ENCODE measurements at places on chromosomes 1 and 21.
A peak's percentile ranks its signal among the peaks of the same experiment; 100 is the strongest.

DNA sequence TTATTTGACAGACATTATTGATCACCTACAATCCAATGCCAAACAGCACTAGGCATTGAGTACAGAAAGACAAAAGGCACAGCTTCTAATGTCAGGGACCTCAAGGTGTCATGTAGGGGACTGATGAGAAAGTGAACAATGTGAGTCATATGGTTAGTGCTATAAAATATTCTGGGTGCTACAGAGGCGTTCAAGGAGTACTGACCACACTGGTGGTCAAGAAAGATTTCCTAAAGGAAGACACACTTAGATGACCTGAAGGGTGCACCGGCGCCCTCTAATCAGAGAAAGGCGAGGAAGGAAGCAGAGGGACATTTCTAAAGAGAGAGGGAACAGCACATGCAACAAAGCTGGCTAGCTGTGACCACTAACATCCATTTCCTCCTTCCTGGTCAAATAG, 64.9 kb upstream of the F3 start:
- DNase-seq, result no peak

DNA sequence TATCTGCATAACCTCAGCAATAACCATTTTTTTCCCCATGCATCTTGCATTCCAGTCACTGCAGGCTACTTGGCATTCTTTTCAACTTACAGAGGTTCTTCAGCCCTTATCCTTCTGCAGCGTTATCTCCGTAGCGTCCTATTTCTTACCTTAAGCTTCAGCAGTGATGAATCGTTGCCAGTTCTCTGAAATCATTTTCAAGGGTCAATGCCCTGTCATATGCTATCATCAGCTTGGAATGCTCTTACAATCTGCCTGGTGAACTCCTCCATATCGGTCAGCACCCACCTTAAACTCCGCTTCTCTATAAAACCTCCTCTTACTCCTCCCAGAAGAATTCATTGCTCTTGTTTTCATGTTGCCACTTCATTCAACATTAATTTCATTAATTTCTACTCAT, 105.1 kb upstream of the DPH5 start:
- DNase-seq, result peak; percentile 15

DNA sequence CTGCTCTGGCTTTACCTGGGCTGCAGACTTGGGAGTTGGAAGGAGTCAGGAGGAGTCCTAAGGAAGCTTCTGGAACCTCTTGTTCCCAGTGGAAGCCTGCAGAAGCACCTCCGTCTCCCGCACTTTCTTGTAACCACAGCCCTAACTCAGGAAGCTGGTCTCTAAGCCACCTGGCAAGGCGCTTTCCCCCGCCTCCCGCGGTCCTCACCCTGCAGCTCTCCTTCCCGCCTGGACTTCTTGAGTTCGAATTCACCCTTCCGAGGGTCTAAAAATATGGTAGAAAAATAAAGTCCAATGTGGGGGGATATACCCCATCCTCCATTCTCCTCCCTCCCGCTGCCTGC, 15.1 kb downstream of the PAX7 start:
- no peak for DNase-seq

GRCh38 chr1:90817399-90817798, 100.3 kb upstream of the BARHL2 start:
- no peak for DNase-seq

DNA sequence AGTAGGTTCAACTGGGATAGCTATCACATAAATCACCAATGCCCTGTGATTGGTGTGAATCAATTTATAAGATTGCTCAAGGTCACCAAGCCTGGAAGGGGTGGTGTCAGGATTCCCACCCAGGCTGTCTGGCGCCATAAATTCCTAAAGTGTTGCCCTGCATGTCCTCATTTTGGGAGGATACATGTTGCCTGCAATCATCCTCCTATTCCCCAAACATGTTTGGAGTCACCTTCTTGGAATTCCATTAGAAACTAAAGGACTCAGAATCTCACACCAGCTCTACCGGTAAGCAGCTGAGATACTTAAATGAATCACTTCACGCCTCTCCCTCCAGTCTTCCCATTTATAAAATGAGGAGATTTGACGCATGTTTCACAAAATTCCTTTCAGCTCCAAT, 54.1 kb upstream of the SLC45A1 start:
- DNase-seq, result peak; percentile 46

- DNase-seq, result peak; percentile 99
Measured at GRCh38 chr1:72284348-72285073, 2.2 kb upstream of the NEGR1 start.

GRCh38 chr1:218948446-218948845, 225.2 kb upstream of the LYPLAL1 start:
- DNase-seq, result no peak

- DNase-seq, result no peak
Measured at GRCh38 chr1:48730164-48730910, 46.4 kb downstream of the BEND5 start.

- peak; percentile 95 for DNase-seq
Measured at GRCh38 chr1:94258873-94259331, 21.5 kb upstream of the ARHGAP29 start.

Measured in fibroblast of skin of back (primary cell).